T-helper 17 cell (primary cell): ENCODE measurements at places on chromosomes 4 and X.

- no peak for DNase-seq
Observed at GRCh38 chr4:85632981-85633380, 158.0 kb downstream of the ARHGAP24 start.

DNA sequence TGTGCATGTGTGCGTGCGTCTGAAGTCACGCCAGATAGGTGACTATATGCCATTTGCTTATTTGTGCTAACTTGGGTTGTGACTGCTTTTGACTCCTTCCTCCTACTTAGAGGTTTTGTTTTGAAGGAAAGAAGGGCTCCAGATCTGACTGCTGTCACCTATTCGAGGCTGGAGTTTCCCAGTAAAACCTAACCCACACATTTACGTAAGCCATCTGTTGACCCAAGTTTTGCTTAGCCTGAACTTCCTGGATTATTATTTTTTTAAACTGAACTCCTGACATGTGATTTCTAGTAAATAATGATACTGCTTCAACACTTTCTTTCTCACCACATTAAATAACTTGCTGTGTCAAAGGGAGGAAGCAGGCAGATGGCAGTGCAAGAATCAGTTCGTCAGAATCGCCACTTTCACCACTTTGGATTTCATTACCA is 41.5 kb downstream of the DTHD1 start:
- DNase-seq, result no peak

DNA sequence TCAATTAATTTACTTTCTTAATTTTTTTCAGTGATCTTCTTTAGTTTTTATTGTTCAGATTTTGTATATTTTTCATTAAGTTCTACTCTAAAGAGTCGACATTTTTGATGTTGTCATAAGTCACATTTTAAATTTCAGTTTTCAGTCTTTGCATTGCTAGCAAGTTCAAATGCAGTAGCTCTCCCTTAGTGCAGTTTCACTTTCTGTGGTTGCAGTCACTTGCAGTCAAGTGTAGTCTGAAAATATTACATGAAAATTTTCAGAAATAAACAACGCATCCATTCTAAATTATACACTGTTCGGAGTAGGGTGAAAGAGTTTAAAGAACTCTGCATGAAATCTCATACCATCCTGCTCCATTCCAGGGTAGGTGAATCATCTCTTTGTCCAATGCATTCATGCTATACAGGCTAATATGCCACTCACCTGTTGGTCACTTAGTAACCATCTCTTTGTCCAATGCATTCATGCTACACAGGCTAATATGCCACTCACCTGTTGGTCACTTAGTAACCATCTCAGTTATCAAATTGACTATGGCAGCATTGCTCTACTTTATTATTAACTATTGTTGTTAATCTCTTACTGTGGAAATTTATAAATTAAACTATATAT is 356.9 kb downstream of the STPG2 start:
- no peak for DNase-seq

DNA sequence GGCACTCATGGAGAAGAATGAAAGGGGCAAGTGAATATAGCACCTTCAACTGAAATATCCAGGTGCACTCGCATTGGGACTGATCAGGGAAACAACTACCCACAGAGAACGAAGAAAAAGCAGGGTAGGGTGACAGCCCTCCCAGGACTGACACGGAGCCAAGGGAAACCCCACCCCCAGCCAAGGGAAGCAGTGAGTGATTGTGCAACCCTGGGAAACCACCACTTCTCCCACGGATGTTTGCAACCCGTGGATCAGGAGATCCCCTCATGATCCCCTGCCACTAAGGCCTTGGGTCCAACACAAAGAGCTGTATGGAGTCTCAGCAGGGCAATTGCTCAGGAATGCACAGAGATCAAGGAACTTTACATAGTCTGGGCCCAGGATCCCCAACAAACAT is 158.5 kb upstream of the HCCS start:
- DNase-seq, result no peak

DNA sequence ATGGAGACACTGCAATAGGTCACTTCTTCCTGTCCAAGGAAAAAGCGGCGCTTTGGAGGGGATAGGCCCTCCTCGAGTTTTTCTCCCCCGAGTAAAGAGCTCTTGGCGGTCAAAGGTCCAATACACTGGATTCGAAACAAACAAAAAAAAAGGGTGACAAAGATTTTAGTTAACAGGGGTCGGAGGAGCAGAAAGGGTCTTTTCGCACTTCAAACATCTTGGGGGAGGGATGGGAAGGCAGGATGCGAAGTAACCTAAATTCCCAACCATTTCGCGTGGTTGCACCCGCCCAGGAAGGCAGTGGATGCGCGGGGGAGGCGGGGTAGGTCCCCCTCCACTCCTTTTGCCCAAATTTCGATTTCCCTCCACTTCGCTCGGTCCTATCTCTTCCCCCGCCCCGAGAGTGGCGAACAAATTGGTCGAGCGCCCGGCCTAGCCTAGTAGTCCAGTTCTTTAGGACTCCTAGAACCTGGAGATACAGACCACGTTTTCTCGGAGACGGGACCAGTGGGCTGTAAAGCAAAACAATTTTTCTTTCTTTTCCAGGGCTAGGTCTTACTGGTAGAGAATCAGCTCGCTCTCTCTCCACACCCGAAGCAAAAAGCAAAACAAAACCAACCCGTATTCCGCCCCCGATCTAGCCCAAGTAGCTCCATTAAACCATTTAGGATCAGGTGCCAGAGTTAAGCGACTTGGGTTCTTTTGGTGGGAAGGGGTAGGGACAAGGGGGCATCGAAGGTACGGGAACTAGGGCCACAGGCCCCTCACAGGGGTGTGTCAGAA is 2.0 kb upstream of the STAG2 start:
- no peak for DNase-seq

GRCh38 chrX:110089656-110090403 is 86.9 kb downstream of the TMEM164 start:
- no peak for DNase-seq

GRCh38 chrX:136336623-136337022 is 35.9 kb downstream of the ADGRG4 start:
- DNase-seq, result no peak

GRCh38 chr4:156255230-156256007 is 301.8 kb upstream of the CTSO start:
- no peak for DNase-seq

GRCh38 chrX:107704181-107704580 is 71.4 kb downstream of the TSC22D3 start:
- DNase-seq, result no peak

- DNase-seq, result no peak
Observed at GRCh38 chr4:183255487-183255886, 64.6 kb downstream of the CLDN22 start.

DNA sequence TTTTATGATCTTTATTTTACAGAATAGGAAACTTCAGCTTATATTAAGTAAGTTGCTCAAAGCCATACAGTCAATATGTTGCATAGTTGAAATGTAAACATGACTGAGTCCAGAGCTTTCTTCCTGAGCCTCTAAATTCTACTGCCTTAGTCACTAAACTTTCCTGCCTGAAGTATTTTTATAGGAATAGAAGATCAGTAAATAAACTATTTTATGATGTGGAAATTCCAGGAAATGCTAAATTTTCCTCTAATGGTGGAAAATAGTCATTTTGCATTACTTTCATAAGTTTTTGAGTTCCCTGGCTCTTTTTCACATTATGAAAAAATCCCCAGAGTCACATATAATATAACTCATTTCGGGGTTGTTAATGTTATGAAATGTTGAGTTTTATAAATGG is 182.8 kb downstream of the BANK1 start:
- DNase-seq, result no peak

- DNase-seq, result no peak
Observed at GRCh38 chrX:103941201-103941975, 21.0 kb upstream of the TMSB15B start.

- DNase-seq, result no peak
Observed at GRCh38 chrX:11465648-11466411, 172.6 kb downstream of the AMELX start.

DNA sequence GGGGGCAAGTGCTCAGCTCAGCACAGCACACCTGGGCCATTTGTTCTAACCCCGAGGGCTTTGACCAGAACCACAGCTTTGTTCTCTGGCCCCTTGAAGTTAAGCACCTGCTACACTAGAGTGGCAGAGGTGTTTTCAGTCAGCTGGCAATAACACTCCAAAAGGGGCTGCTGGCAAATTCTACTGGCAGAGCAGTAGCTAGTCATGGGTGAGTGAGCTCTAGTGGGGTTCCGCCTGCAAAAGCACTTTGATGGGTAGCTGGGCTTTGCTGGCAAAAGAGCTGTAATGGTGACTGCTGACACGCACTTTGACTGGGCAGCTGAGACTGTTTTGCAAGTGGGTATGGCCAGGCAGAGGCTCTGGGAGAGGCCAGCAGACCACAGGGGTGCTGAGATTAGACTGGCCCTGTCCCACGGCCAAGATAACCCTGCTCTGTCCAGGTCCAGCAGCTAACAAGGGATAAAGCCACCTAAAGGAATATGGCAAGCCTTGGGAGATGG is 65.2 kb upstream of the TENT5D start:
- no peak for DNase-seq

DNA sequence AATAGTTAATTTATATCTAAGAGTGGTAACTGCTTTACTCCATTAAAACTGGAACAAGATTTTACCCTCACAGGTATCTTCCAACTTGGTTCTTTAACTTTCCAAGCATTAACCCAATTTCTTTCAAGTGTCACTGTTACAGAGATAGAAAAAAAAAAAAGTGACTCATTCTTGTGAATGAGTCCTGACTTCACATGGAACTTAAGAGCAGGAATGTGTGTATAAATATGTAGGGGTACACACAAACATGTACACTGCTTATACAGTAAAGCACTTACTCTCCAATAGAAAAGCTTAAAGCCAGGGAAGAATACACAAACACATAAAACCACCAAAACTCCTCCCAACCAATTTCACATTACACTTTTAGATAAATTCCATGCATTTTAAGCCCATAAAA is 38.8 kb downstream of the TAPT1 start:
- no peak for DNase-seq

DNA sequence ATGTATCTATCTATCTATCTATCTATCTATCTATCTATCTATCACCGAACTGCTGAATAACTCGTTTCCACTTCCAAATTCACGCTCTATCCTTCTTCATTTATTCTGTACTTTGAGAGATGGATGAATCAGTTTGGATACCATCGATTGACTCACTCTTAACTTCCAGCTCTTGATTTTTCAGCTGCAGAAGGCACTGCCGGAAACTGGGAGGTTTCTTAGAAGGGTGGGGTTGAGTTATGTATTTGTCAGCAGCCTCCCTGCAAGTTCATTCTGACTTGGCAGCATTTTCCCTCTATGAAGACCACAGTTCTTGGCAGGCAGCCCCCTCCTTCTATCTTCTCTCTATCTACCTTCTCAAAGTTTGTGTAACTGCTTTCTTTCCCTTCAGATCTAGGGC is 112.0 kb upstream of the MAGEB18 start:
- DNase-seq, result no peak

GRCh38 chrX:85243761-85244449 is at the start of the genes SATL1 and ZNF711:
SATL1 (minus strand) TSS chrX:85243779; CDS start chrX:85108968, 134,811 bp downstream.
ZNF711 (plus strand) TSS chrX:85243991; CDS start chrX:85247573, 3,582 bp downstream.
- DNase-seq, result no peak
